ENCODE measurements at places on chromosomes 12 and 14.

DNA sequence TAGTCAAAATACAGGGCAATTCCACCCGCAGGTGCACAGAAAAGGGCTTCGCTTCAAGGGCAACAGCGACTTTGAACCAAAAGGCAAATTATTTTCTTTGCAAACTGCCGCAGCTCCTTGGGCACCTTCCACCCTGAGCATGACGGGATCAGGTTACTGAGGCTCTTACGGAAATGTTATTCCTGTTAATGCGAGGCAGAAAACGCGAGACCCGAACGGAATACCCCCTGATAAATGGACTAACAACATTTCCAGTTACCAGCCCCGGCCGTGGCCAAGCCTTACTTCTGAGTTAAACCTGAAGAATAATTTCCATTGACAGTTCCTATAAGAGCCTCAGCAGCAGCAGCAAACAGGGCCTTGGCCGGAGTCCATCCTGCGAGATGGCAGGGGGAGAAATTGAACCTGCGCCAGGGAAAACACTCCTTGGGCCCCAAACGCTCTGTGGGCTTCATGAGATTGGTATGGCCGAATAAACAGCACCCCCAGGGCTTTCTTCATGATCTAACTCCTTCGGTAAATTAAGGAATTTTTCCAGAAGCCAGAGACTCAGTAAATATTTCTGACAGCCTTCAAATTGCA lies 70.0 kb upstream of the DICER1 start:
- DNase-seq: no peak

- no peak for DNase-seq
Measured at GRCh38 chr14:77189479-77189878, 7.9 kb downstream of the TMEM63C start.

DNA sequence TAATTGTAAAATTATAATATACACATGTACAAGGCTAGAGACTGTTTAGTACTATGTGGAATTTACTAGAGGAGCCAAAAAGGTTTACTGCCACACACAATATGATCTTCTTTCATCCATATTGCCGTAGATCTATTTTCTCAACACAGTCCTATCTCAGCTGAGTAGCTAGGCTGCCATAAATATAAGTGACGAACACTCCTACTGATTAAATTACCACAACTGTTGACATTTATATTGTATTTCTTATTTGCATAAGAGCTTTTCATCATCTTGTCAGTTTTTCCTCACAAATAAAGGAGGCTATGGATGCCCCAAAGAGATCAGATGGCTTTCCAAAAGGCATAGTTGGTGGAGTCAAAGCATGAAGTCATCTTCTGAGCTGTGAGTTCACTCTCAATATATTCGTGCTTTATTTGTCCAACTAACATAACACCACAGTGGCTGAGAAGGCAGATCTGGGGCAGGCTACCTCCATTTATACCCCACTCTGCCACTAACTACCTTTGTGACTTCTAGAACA lies 78.6 kb downstream of the CCDC59 start:
- DNase-seq: no peak

DNA sequence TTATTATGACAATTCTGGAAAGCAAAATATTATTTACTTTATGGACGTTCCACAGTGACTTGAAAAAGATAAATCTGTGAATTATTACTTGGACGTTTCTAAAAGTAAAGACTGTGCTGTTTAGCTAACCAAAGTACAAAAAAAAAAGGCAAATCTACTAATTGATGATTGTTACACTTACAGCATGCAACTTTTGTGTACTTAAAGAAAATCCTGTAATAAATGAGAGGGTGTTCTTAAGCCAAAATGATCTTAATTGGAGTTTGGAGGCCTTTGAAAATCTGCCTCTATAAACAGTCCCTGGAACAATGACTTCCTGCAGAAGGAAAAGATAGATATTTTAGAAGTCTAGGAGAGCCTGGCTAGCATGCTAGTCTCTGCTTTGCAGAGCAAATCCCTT lies 434.0 kb upstream of the SYT1 start:
- DNase-seq: no peak

GRCh38 chr12:68608191-68608590 lies 2.5 kb upstream of the RAP1B start:
- DNase-seq: no peak

DNA sequence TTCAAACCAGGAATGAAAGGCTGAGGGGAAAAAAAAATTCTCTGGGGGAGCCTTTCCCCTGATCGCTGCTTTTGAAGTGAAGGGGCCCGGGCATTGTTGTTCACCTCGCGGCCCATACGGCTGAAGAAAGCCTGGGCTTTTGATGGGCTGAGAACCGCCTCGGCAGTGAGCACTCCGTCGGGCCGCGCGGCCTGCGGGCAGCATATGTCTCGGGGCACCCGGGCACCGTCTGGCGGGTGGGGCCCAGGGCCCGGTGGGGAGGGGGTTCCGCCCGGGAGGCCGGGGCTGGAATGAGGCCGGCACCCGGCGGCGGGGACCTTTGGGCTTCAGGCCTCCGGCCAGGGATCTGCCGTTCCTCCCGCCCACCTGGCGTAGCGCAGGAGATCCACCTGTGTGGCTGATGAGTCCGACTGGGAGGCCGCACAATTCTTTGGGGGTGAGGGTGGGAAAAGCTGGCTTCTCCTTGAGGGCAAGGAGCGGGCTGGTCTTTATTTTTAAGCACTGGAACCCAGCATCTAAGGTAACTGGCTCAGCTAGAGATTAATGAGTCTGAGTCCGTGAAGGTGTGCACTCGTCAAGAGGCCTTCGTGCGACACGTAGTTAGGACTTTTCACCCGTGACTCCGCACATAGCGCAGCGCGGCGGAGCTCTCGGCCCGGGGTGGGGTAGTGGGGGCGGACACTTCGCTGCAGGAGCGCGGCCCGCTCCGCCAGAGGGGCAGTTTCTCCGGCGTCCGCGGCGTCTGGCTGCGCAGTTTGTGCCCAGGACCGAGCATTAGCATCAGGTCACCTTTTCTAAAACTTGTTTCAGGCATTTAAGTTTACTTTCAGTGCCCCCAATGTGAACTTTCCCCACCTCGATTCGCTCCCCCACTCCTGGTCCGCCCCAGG lies 10.6 kb downstream of the FOXA1 start:
- no peak for DNase-seq

- no peak for DNase-seq
Measured at GRCh38 chr12:14402697-14403096, 37.2 kb downstream of the ATF7IP start.

DNA sequence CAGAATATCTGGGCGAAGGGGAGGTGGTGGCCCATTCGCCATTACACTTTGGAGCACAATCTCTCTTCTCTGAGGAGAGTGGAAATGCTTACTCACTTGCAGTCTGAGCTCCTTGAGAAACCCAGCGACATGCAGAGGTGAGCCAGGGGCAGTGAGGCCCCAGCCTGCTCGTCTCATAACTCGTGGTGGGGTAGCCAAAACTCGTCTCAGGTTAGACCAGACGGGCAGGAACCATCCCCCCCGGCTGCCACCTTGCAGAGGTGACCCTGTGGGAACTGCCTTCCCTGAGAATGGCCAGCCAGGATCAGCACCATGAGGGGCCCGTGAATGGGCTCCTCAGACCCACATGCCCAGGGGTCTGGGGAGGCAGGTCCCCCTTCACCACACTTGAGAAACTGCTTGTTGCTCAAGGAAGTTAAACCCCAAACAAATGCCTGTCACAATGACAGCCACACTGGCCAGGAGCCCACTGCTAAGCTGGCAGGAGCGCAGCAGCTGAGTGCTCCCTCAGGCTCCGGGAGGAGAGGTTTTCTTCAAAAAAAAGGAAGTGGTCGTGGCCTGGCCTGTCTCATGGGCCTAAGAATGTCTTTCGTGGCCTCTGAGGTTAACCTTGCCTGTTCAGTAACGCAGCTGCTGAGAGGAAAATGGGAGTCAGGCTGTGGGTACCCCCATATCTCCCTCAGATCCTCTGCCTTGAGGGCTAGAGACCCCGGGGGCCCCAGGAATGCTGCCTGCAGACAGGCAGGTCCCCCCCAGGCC lies 9.2 kb upstream of the ALDH2 start:
- peak; percentile 85 for DNase-seq

DNA sequence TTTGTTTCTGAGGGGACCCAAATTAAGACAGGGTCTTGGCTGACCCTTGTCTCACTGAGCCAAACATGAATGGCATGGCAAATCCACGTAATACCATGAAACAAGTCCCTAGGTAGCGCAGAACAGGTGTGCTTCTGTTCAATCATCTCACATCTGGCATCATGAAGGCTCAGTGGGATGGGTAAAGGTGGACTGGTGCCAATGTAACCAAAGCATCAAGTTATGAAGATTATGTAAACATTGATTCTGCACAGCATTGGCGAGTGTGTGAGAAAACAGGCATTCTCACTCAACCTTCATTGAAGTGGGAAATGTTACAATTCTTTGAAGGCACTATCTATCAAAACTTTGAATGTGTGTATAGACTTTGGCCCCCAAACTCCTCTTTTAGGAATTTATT lies 41.9 kb downstream of the PTGER2 start:
- DNase-seq: no peak

- DNase-seq: no peak
Measured at GRCh38 chr12:122327494-122328385, 61.4 kb upstream of the VPS33A start.

- peak; percentile 26 for DNase-seq
Measured at GRCh38 chr14:95431199-95432143, 85.0 kb downstream of the SYNE3 start.

DNA sequence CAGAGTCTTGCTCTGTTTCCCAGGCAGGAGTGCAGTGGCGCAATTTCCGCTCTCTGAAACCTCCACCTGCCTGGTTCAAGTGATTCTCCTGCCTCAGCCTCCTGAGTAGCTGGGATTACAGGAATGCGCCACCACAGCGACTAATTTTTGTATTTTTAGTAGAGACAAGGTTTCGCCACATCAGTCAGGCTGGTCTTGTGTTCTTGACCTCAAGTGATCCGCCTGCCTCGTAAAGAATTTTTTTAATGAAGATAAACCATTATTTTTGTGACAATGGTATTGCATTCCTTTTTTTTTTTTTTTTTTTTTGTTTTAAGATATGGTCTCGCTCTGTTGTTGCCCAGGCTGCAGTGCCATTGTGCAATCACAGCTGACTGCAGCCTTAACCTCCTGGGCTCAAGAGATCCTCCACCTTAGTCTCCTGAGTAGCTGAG lies 25.8 kb downstream of the ACVR1B start:
- DNase-seq: no peak

DNA sequence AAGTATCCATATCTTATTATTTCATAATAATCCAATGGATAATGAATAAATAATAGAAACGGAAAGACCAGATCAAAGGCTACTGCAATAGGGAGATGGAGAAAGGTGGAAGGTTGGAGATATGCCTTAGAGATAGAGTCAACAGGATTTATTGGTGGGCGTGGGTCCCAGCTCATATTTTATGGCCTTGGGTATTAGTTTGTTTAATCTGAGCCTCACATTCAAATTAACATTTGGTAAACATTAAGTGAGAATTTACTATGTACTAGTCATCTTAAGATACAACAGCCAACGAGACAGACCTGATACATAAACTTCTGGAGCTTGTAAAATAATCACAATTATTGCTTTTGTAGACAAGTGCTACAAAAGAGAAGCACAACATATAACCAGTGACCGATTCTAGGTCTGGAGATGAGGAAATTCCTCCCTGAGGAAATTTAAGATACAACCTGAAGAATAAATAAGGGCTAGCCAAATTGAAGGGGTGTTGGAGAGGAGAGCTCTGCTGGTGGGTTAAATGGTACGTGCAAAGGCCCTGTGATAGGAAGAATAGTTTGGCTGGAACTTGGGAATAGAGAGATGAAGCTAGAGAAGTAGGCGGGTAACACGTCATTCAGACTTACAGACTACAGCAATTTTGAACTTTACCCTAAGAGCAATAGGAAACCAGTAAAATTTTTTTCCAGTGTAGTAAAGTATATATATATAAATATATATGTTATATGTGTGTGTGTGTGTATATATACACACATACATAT lies 16.1 kb downstream of the LTBR start:
- no peak for DNase-seq

GRCh38 chr12:126362493-126362892 lies 1297.3 kb downstream of the AACS start:
- DNase-seq: no peak

- DNase-seq: no peak
Measured at GRCh38 chr12:83322809-83323208, 636.1 kb downstream of the TMTC2 start.

DNA sequence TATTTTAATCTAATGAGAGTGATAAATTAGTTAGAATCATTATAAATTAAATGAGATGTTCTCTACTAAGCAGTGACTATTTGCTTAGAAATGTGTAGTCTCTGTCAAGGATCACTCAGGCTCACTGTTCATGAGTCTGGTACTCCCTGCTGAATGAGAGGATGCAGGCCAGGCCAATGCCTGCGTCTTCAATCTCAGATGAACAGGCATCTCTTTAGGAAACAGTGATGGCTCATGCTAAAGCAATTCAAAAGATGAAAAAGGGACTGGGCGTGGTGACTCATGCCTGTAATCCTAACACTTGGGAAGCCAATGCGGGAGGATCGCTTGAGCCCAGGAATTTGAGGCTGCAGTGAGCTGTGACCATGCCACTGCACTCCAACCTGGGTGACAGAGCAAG lies 106.8 kb downstream of the ZFC3H1 start:
- DNase-seq: no peak

GRCh38 chr14:96793547-96793946 lies 3.6 kb upstream of the VRK1 start:
- no peak for DNase-seq

DNA sequence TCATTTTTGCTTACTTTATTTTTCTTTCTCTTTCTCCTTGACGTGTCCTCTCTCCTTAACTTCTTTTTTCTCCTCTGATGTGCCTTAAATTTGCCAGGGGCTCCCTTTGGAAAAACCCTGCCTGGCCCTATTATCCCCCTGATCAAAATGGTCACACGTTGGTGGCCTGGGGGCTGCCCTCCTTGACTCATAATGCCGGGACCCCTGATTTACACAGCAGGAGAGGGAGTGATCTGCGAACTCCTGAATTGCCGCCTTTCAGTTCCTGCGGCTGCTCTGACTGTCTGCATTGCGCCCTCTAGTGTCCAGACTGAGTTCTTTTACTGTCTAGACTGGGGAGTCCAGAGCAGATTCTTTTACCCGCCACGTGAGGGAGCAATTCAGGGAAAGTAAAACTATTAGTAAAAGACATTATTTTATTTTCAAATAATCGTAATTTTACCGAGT lies 44.8 kb upstream of the GZMB start:
- peak; percentile 95 for DNase-seq

DNA sequence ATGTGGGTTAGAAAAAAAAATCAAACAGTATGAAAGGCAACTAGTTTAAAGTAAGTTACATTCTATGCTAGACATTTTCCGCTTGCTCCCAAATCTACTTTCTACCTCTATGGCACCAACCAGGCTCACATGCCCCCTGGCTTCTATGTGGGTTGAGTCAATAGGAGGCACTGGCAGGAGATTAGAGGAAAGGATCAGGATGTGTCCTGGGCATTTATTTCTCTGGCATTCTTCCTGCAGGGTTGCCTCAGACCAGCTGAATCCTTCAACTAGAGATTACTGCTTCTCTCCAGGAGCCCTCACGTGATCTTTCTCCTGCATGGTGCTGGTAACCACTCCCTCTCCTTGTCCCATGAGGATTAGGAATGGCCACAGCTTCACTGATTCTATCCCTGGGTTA lies 14.9 kb upstream of the CCDC60 start:
- no peak for DNase-seq

- no peak for DNase-seq
Measured at GRCh38 chr12:79732638-79733037, 41.9 kb upstream of the PAWR start.
